ENCODE measurements at places on chromosomes 13 and 19. TPM values are rescaled to one million over a fixed set of nuclear protein-coding genes. Genes with fewer than 3 reads are reported as not detected.

The IGFL2 gene
- total RNA-seq: not detected

The ZNF729 gene
- not detected for total RNA-seq

The SLC25A41 gene
- total RNA-seq: not detected

The TEX101 gene
- total RNA-seq: not detected

The PSG1 gene
- not detected for total RNA-seq

The APOC4 gene
- not detected for total RNA-seq

The FSTL3 gene
- total RNA-seq: 12.3 TPM

The ATCAY gene
- total RNA-seq: not detected

DNA sequence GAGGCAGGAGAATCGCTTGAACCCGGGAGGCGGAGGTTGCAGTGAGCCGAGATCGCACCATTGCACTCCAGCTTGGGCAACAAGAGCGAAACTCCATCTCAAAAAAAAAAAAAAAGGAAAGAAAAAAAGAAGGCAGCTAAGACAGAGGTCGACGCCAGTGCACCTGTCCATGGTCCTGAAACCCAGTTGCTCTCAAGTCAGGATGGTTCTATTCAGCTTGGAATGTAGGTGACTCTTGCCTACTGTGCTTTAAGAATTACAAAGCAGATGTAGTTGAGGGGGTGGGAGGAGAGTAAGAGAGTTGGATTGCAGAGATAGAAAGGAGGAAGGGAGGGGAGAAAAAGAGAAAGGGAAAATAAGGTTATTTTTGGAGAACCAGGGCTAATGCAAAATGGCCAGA, 18.7 kb downstream of the CACNG7 start:
- DNase-seq: peak; percentile 50

DNA sequence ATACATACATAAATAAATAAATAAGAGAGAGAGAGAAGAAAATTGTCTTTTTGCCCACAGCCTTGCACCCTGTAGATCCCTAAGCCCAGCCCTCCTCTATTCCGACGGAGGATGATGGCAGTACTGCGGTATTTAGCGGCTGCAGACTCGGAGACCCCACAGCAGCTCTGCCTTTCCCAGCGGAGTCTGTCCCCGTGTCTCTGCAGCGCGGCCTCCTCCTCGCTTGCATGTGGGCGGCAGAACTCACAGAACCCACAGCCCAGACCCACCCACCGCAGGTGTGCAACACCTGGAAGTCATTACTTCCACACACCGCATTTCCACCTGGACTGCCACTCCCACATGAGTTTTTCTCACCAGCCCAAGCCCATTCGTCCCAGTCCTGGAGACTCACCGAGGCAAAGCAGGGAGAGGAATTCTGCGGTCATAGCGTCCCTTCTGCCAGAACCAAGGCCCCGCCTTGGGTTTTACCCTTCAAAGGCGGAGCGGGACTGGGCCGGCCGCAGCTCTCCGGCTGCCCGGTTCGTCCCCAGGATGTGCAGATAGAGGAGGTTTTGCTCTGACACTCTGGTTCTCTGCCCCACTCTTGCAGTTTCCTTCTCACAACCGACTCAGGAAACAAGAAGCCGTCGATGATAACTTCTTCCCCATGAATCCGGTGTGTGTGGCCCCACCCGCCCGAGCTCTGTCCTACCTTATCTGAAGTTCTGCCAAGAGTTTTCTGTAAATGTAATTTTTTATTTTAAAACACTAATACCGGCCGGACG, at the start of gene VSTM1:
Gene VSTM1, minus strand, starts transcription at position 548 of the 767 bp plus-strand sequence. Its CDS starts 120 bp downstream, at position 428.
- no peak for DNase-seq

- no peak for DNase-seq
These were observed 3.7 kb upstream of the ARHGEF7 start for GRCh38 chr13:111111376-111111937.

DNA sequence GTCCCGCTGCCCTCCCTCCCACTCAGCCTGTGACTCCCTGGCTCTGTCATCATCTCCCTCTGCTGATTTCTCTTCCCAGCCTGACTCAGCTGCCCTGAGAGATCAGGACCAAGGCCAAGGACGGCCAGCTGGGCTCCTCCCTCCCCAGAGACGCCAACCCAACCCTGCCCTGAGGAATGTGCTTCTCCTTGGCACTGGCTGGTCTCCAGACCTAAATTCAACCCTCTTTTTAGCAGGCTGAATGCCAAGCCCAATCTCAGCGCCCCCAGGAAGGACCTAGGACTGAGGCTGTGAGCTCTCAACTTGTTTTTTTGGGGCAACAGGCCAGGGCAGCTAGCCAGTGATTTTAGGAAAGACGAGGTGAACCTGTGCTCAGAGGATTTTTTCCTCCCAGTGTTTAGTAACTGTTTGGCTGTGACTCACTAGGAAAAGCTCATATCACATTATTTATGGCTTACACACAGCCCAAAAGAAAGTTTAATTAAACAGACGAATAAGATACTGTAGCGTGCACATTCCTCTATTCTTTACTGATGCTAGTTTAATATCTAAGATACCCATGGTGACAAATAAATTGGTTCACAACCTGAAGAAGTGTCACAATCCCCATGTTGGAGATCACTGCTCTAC, 7.4 kb upstream of the IGFL1 start:
- DNase-seq: no peak

GRCh38 chr13:30143666-30144400, 163.5 kb downstream of the KATNAL1 start:
- peak; percentile 62 for DNase-seq

- no peak for DNase-seq
These were observed 2.0 kb downstream of the GSX1 start for GRCh38 chr13:27794368-27794691.

- no peak for DNase-seq
These were observed 47.8 kb upstream of the ATP11A start for GRCh38 chr13:112642090-112642460.
